ENCODE measurements at places on chromosomes 7 and 10. TPM values are rescaled to one million over a fixed set of nuclear protein-coding genes. Genes with fewer than 3 reads are reported as not detected.

DNA sequence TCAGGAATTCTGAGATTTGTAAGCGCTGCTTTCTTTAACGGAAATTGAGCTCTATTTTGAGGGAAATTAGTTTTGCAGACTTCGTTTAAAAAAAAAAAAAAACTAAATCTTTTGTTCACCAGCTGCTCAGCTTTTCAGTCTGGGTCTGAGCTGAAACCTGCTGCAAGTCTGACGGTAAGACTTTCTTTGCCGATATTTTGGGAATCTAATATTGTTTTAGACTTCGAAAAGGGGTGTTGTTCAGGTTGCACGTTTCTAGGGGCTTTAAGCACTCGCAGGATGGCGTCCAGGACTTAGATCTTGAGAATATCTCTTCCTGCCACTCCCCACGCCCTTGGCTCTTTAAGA lies 1.8 kb upstream of the MEOX2 start:
- DNase-seq: no peak

Gene NYAP1
- total RNA-seq: 1.0 TPM

Gene TAF3
- 11.3 TPM for total RNA-seq

Gene FOXP2
- 24.1 TPM for total RNA-seq

Gene ARHGAP22
- 2.1 TPM for total RNA-seq

Gene ZNF503
- total RNA-seq: 15.0 TPM

Data from upper lobe of left lung (tissue), 6 donors.